ENCODE measurements at places on chromosomes 4 and X.

- DNase-seq: no peak
Observed at GRCh38 chr4:34371676-34372075, 1872.6 kb downstream of the ARAP2 start.

- no peak for DNase-seq
Observed at GRCh38 chr4:76108467-76109181, 34.1 kb downstream of the ART3 start.

- DNase-seq: no peak
Observed at GRCh38 chrX:123493857-123494256, 239.0 kb downstream of the THOC2 start.

DNA sequence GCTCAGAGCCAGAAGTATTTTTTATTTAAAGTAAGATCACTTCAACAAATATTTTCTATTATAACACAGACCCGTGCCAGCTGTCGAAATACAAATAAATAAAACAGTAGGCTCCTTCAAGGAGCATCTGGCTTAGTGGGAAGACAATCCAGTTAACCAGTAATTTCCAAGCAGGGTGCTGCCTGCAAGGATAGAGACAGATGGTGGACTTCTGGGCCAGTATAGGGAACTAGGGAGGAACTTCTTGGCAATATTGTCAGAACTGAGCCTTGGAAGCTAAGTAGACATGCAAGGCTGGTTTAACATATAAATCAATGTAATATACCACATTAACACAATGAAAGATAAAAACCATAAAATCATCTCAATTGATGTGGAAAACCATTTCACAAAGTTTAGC, 17.0 kb upstream of the MTMR1 start:
- no peak for DNase-seq

DNA sequence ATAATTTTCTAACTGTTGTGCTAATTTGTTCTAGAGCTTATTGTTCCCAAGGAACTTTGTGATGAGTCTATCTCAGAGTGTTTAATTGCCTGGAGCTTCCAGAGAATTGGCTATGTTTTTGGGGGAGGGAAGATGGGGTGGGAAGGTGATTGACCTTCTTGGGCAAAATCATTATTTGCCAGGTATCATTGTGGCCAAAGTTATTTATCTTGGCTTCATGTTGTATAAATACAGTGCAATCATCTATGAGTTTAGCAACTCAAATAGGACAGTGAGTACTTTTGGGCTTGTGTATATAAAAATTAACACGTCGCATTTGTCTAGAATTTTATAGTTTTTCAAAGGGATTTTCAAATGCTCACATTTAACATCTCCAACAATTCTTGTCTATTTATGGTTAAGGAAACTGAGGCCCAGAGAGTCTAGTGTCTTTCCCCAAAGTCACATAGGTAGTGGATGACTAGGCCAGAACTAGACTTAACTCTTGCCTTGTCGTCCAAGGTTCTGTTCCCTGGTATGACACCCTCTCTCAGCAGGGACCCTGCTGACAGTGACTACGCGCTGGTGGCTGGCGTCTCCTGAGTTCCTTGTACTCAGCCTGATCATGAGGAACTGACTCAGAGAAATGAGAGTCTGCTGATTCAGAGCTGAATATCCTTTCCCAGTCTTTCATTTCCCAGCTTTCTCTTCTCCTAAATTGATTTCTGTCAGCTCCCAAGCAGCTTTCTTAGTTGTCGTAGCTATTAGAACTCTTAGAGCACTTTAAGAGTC, 27.7 kb downstream of the FNIP2 start:
- no peak for DNase-seq

- no peak for DNase-seq
Observed at GRCh38 chr4:49221209-49221608, 235.1 kb downstream of the CWH43 start.

DNA sequence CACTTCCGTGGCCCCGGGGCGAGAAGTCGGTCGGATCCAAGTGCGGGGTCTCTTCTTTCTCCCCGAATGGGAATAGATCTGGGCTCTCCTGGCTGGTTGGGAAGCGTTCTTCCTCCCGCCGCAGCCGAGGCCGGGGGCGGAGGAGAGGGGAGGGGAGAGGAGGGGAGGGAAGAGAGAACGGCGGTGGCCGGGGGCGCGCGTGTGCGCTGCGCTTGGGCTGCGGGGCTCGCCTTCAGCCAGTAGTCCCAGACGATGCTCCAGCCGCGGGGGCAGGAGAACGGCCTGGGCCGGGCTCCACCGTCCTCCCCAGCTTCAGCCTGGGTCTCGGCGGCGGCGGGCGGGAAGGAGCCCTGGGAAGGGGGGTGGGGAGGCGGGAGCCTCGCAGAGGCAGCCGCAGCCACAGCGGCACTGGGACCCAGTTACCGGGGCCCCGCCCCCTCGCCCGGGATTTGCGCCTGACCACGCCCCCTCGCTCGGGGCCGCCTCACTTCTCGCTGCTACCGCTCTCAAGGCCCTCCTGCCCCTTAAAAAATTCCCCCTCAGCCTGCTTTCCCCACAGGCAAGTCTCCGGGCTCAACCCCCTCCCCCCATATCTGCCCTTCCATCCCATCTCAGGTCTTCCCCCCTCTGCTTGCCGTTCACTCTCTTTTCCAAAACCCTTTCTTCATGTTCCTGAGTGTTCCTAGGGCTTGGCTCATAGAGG, at the start of gene FGD1:
Gene FGD1, minus strand, starts transcription at position 421 of the 703 bp plus-strand sequence. CDS start 802 bp downstream, outside the sequence.
- DNase-seq: peak; percentile 75

GRCh38 chrX:15676886-15677285, 12.3 kb upstream of the CLTRN start:
- DNase-seq: no peak

- DNase-seq: no peak
Observed at GRCh38 chr4:106355193-106355592, 13.4 kb downstream of the GIMD1 start.

GRCh38 chr4:168134651-168135050, 42.3 kb downstream of the ANXA10 start:
- DNase-seq: no peak

DNA sequence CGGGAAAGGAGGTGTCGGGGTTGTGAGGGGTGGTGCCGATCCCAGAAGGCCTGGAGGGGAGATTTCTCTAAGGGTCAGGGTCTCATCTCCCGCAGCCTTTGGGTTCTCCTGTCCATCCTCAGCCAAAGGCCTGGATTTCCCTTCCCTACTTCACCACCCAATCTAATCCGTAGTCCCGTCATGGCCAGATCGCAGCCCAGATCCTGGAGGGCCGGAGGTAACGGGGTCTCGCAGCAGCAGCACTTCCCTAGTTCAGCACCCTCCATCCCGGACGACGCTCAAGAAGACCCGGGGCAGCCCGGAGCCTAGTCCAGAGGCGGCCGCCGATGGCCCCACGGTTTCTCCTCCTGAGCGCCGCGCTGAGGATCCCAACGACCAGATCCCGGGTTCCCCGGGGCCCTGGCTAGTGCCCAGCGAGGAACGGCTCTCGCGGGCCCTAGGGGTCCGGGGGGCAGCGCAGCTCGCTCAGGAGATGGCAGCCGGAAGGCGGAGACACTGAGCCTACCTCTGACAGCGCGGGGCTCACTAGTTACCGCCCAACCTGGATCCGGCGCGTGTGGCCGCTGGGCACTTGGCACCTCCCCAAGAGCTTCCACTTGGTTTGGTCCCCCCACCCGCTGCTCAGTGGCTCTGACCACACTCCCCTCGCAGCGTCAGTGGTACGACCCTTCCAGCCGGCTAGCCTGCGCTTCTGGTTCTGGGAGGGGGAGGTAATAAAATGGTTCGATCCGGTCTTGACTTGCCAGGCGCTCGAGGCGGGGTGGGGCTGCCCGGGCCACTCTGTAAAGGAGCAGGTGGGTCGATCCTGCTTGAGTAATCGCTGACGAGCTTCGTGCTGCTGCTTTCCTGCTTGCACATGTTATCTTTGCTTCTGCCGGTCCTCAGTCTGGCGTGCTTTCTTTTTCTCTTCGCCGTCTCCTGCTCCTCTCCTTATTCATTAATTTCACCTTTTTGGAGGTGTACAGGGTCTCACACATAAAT, 3.6 kb downstream of the MAGIX start:
- DNase-seq: peak; percentile 89

- no peak for DNase-seq
Observed at GRCh38 chr4:20391198-20391597, 139.5 kb downstream of the SLIT2 start.

DNA sequence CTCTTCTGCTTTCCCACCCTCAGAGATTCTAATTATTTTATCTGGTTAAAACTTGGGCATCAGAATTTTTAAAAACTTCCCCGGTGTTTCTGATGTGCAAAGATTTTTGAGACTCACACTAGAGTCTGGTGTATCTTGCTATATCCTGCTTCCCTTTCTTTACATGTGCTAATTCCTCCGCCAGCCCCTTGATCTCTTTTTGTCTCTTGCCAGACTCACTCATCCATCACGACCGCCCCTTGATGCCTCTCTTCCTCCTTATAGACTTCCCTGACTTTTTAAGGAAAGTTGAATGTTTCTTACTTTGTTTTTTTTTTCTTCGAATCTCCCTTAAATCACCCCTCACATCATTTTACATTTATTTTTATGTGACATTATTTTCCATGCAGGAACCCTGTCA, 274.9 kb upstream of the PITX2 start:
- no peak for DNase-seq

GRCh38 chr4:168440442-168441264, 39.6 kb downstream of the DDX60L start:
- no peak for DNase-seq

- DNase-seq: no peak
Observed at GRCh38 chrX:104660092-104660491, 94.1 kb downstream of the IL1RAPL2 start.

Data from NCI-H510A treated with DMSO at 0.1 percent for 48 hours (cell line).